ENCODE measurements at places on chromosomes 11 and 22.

- peak; percentile 76 for DNase-seq
These were observed 297.7 kb upstream of the CCDC90B start for GRCh38 chr11:83583757-83584366.

DNA sequence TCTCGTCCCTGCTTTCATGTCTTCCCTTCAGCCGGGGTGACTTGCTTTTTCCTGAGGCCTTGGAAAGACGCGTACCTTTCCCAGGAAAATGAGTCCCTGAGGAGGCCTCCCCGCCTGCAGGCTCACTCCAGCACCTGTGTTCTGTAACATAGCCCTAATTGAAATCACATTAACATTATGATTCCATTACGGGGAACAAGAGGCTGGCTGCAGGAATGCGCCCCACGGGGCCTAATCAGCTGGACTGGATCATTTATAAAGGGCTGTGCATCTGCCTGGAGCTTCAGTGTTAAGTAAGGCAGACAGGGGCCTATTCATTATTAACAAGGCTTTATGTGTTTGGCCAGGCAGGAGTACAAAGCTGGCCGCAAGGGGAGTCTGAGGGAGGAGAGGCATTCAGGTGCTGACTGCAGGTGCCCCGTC, 41.9 kb upstream of the TSPAN18 start:
- no peak for DNase-seq

- no peak for DNase-seq
These were observed 1.1 kb downstream of the NEAT1 start for GRCh38 chr11:65423516-65424204.

DNA sequence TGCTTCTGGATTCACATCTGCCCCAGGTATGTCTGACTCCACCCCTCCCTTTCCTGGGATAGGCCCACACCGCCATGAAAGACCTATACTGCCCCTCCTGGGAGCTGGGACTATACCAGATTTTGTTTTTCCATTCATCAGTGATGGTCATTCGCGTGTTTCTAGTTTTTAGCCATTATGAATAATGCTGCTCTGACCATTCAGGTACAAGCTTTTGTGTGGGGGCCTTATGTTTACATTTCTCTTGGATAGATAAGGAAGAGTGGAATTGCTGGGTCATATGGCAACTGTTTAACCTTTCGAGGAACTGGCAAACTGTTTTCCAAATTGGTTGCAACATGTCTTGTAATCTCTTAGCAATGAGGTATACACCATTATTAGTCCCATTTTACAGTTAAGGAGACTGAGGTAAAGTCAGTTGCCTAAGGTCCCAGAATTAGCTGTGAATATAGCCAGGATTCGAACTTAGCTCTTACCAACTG, 1.2 kb upstream of the TBC1D10A start:
- no peak for DNase-seq

GRCh38 chr11:61352038-61352437, 9.6 kb downstream of the CYB561A3 start:
- DNase-seq = no peak

Measured in fibroblast of upper back skin (primary cell).